ENCODE measurements at places on chromosomes 13 and 19.
A peak's percentile ranks its signal among the peaks of the same experiment; 100 is the strongest.

GRCh38 chr13:66835040-66835628 lies 395.0 kb downstream of the PCDH9 start:
- DNase-seq, result no peak

DNA sequence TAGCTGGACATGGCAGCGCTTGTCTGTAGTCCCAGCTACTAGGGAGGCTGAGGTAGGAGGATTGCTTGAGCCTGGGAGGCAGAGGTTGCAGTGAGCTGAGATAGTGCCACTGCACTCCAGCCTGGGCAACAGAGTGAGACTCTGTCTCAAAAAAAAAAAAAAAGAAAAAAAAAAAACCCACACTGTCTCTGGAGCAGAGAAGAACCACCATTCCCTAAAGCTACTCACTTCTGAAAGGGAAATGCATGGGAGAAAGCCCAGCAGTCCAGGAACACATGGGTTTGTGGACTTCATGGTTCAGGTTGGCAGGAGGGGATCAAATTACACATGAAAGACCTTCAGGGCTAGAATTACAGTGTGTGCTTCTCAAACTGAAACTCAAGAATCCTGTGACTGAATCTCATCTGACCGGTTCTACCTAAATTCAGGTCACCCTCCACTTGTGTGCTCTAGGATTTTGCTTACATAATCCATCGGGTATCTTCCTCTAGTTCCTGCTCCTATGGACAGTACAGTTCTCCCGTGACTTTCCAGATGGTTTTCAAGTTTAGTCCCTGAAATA lies 30.2 kb upstream of the CPB2 start:
- DNase-seq, result no peak

- DNase-seq, result no peak
Observed at GRCh38 chr13:21402586-21403307, 56.4 kb downstream of the ZDHHC20 start.

GRCh38 chr19:52398081-52398441 lies 412 bp downstream of the ZNF528 start:
- DNase-seq, result no peak

- DNase-seq, result no peak
Observed at GRCh38 chr13:113842336-113843062, 21.4 kb downstream of the GAS6 start.

DNA sequence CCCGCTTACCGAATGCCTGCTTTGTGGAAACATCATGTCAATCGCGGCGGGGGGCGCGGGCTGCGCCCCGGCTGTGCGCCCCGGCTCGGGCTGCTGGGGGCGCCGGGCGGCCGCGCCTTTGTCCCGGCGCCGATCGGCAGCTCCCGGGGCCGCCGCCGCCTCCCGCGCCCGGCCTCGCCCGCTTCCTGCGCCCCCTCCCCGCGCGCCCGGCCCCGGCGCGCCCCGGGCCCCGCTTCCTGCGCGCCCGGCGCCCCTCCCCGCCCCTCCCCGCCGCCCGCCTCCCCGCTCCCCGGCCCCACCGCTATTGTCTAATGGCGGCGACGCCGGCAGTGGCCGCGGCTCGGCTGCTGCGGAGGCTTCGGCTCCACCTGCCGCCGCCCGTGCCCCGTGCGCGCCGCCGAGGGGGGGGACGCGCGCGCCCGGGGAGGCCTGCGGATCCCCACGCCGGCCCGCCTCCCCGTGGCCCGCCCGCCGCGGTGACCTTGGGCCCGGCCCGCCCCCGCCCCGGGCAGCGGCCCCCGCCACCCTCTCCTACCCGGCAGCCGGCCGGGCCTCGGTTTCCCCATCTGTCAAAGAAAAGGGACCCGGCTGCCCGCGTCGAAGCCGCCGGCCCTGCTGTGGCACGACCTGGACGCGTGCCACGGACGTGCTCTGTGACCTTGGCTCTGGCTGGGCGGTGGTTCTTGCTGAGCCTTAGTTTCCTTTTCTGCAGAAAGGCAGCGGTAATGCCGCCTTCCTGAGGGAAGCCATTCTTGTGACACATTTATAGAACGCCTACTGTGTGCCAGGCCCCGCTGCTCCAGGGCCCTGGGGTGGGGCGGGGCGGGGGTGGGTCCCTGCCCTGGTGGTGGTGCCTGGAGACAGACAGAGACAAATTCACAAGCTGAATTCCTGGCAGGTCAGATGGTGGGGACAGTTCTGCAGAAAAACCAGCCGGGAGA lies at the start of gene TLE5:
Gene TLE5, minus strand, starts transcription at position 331 of the 941 bp plus-strand sequence. Its CDS starts 295 bp downstream, at position 36.
- DNase-seq, result peak; percentile 62

DNA sequence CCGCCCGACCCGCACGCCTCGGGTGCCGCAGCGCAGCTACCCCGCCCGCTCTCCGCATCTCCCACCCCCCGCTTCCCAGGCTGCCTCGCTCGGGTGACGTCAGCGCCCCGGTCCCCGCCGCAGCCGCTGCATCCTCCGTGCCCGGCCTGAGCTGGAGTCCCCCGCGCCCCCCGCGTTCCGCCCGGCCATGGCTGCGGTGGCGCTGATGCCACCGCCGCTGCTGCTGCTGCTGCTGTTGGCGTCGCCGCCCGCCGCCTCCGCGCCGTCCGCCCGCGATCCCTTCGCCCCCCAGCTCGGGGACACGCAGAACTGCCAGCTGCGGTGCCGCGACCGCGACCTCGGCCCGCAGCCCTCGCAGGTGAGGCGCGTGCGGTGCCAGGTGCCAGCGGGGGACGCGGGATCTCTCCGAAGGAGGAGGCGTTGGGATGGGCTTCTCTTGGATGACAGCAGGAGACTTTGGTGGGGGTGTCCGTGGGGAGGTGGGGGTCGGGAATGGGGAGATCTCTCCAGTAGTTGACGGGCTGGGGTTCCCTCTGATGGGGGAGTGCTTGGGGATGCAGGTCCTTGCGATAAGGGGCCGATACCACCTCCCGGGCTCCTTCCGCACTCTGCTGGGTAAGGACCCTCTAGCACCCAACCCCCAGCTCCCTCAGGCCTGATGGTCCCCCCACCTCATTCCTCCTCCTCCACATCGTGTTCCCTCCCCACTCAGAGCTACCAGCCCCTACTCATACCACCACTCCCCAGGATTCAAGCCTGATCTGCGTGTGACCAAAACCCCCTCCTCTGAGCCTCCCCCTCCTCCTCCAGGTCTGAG lies at the start of gene TMEM59L:
Gene TMEM59L, plus strand, starts transcription at position 99 of the 817 bp plus-strand sequence. Its CDS starts 89 bp downstream, at position 188.
- no peak for DNase-seq

GRCh38 chr19:40717880-40718773 lies 1.2 kb downstream of the ITPKC start:
- DNase-seq, result no peak

DNA sequence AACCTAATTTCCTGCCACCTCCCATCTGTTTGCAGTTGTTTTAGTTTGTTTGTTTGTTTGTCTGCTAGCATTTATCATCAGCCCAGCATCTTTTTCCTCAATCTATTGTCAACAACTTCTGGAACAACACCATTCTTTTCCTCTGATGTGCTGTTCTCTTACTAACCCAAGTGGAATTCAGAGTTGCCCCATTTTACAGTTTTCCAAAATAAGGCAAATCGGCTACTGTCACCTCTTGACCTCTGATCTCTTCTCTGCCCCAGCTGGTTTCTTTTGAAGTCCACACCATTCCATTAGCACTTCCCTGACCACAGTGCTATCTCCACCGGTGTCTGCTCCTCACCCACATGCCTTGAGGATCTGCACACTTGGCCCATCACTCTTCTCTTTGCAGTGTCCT lies 102.4 kb downstream of the EFNB2 start:
- DNase-seq, result no peak

GRCh38 chr19:5954293-5954692 lies 23.6 kb downstream of the RANBP3 start:
- no peak for DNase-seq

DNA sequence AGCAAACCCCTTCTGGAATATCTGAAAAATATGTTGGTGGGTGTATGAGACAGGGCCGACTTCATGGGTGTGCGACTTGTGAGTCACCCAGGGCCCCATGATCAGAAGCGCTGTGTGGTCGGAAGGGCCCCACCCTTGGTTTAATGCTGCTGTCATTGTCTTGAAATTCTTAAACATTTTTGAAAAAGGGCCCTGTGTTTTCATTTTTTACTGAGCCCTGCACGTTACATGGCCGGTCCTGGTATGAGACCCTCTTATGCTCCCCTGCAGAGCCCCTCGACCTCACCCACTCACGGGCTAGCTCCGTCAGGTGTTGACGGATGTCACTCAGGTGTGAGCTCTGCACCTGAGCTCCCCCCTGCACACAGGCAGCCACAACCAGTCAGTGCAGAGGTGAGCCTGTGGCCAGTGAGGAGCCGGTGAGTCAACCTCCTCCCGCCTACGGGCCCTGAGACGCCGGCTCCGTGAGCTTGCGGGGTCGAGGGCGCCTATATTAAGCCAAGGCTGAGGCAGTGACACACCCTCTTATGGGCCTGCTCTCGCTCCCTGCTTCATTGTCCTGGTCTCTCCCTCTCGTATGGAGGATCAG lies 27.7 kb downstream of the GADD45B start:
- DNase-seq, result peak; percentile 42

- no peak for DNase-seq
Observed at GRCh38 chr19:56112313-56112709, 8.8 kb downstream of the ZNF787 start.

GRCh38 chr19:55179606-55180484 lies at the start of gene SYT5:
SYT5 (minus strand) TSS chr19:55180289; CDS start chr19:55179041, 1,248 bp downstream.
- peak; percentile 64 for DNase-seq

- no peak for DNase-seq
Observed at GRCh38 chr13:110698689-110699088, 7.2 kb downstream of the CARS2 start.

GRCh38 chr13:113146750-113147149 lies 11.7 kb upstream of the PROZ start:
- DNase-seq, result no peak

DNA sequence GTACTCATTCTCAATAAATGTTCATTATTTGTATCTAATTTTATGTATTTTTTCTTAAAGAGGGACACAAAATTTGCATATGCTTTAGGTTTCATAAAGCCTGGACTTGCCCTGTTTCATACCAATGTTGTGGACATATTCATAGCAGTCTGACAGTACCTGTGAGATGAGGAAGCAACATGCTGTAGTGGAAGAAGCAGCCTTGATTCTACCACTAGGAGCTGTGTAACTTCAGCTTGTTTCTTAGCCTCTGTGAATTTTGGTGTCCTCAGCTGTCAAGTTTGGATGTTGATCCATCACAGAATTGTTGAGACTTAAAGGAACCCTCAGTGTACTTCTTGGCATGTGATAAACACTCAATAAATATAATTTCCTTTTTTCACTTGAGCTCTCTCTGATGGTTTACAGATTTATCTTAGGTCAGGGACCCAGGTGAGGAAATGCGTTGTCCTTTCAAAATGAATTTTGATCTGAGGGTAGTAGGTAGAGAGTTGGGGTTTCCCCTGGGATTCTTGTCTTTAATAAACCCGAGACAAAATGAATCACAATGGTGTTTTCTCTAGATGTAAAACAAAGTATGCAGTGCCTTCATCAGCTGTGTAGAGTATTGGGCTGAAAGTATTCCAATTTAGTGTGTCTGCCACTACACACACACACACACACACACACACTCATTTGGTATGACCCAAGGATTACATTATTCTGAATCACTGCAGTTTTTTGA lies 152.1 kb downstream of the KCNRG start:
- no peak for DNase-seq

GRCh38 chr19:17967257-17968051 lies 547 bp downstream of the KCNN1 start:
- no peak for DNase-seq

GRCh38 chr13:73984949-73985691 lies 149.1 kb downstream of the KLF12 start:
- peak; percentile 35 for DNase-seq

GRCh38 chr13:45833242-45833641 lies 18.3 kb downstream of the SIAH3 start:
- DNase-seq, result no peak

- DNase-seq, result no peak
Observed at GRCh38 chr13:32445461-32445860, 17.5 kb upstream of the N4BP2L1 start.

GRCh38 chr13:99805361-99805760 lies 166.2 kb downstream of the ZIC5 start:
- no peak for DNase-seq

DNA sequence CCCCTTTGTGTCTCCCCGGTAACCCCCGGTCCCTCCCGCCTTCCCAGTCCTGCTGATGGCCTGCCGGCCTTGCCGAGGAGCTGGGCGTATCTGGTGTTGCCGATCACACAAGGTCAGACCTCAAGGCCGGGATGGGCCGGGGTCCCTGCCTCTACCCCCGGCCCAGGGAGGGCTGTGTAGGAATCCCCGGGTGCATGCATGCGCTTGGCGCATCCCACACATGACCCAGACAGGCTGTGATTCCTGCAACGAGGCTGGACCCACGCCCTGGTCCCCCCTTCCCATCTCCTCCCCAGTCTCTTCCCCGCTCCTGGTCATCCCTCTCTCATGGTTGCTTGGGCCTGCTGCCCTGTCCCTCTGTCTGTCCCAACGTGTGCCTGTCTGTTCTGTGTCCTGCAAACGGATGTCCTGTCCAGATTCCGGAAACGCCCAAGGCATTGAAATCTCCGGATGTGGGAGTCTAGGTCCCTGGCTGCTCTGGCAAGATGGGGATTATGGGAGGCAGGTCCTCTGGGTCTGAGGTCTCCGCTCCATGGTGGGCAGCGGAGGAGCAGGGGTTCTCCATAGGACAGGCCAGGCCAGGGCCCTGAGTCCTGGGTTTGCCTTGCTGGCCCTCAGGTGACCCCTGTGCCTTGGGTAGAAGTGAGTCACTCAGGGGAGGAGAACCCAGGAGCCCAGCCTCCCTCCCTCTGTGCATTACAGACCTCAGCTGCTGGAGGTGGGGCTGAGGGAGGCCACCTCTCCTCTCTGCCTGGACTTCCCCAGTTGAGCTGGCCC lies 1.6 kb downstream of the PKN1 start:
- DNase-seq, result no peak

- no peak for DNase-seq
Observed at GRCh38 chr19:53492153-53492552, 24.6 kb downstream of the ZNF813 start.

- no peak for DNase-seq
Observed at GRCh38 chr13:110407531-110407930, 100.4 kb downstream of the COL4A2 start.

DNA sequence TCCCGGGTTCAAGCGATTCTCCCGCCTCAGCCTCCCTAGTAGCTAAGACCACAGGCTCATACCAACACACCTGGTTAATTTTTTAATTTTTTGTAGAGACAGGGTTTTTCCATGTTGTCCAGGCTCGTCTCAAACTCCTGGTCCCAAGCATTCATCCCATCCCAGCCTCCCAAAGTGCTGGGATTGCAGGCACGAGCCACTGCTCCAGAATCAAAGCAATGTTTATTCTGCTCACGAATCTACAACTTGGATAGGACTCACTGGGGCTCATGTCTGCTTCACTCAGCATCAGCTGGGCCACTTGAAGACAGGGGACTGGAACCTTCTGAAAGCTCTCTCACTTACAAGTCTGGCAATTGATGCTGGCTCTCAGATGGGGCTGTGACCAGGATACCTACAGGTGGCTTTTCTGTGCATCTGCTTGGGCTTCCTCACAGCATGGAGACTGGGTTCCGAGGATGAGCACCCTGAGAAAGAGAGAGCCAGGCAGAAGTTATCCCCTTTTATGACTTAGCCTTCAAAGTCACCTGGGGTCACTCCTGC lies 8.2 kb upstream of the ZNF792 start:
- no peak for DNase-seq

GRCh38 chr13:68050761-68051160 lies 820.6 kb upstream of the PCDH9 start:
- DNase-seq, result no peak
